AG10803 (cell line): ENCODE measurements at places on chromosomes 5 and 9.
A peak's percentile ranks its signal among the peaks of the same experiment; 100 is the strongest.

- peak; percentile 45 for DNase-seq
Measured at GRCh38 chr9:26210338-26210851, 532.2 kb upstream of the TUSC1 start.

- DNase-seq, result no peak
Measured at GRCh38 chr5:10768328-10768899, 7.4 kb upstream of the DAP start.

- peak; percentile 52 for DNase-seq
Measured at GRCh38 chr5:137833463-137833862, 34.2 kb upstream of the MYOT start.

- no peak for DNase-seq
Measured at GRCh38 chr5:122612901-122613300, 162.0 kb upstream of the SNX2 start.

GRCh38 chr9:113649054-113649453 lies 185.5 kb downstream of the RGS3 start:
- DNase-seq, result peak; percentile 86

GRCh38 chr9:28810388-28811075 lies 1237.3 kb upstream of the C9orf72 start:
- DNase-seq, result no peak

- DNase-seq, result no peak
Measured at GRCh38 chr5:140563596-140563995, 802 bp downstream of the APBB3 start.

- DNase-seq, result peak; percentile 78
Measured at GRCh38 chr5:5419291-5420210, 2.9 kb upstream of the ICE1 start.

- DNase-seq, result peak; percentile 13
Measured at GRCh38 chr9:21331676-21332402, 3.4 kb downstream of the KLHL9 start.

GRCh38 chr5:42870882-42871418 lies 59.3 kb upstream of the SELENOP start:
- no peak for DNase-seq

DNA sequence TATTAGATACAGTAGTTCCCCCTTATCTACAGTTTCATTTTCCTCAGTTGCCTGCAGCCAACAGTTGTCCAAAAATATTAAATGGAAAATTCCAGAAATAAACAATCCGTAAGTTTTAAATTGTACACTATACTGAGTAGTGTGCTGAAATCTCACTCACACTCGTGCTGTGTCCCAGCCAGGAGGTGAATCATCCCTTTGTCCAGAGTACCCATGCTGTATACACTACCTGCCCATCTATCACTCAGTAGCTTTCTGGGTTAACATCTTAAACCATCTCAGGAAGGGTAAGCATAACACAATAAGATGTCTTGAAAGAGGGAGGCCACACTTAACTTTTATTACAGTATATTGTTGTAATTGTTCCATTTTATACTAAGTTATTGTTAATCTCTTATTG lies 31.7 kb upstream of the DNAH5 start:
- no peak for DNase-seq

DNA sequence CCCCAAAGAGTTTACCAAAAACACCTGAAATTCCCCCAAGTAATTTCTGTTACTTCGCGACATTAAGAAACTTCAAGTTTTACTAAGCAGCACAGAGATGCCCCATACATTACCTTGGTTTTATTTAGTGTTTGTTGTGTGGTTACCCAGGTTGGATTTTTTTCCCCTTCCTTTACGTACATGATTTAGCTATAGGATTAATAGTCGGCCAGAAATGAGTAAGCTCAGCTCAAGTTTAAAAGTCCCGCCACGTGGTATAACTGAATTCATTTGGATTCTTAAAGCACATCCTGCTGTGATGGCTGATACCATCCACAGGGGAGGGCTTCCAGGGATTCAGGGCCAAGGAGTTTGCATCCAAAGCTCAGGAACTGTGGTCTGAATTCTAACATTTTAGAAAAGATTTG lies 75.9 kb downstream of the DAP start:
- no peak for DNase-seq

GRCh38 chr9:132169672-132170392 lies 8.0 kb downstream of the NTNG2 start:
- peak; percentile 42 for DNase-seq

DNA sequence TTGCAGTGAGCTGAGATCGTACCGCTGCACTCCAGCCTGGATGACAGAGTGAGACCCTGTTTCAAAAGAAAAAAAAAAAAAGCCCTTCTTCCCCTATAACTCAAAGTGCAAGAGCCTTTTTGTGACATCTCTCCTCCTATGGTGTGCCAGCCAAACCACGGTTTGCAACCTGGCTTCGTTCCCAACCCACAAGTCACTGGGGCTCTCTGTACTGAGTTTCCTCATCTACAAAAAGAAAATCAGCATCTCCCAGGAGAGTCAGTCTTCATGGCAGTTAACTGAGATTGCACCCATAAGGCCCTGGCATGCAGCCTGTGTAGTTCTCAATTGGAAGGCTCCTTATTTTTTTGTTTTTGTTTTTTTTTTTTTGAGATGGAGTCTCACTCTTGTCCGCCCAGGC lies 14.8 kb downstream of the ODF2 start:
- DNase-seq, result peak; percentile 87

DNA sequence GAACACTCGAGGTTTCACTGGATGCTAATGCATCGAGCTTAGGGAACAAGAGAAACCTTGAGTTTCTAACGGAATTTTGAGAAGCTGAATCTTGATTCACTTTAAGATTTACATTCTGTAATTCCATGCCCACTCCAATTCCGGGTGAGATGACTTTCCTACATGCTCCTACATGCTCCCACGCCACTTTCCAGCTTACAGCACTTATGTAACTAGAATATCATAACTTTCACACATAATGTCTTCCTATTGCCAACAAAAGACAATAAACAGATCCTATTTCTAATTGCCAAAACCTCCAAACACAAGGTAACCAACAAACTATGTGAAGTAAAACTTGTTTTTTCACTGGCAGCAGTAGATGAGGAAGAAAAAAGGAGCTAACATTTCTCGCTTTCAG lies 72.9 kb downstream of the ECPAS start:
- DNase-seq, result no peak

DNA sequence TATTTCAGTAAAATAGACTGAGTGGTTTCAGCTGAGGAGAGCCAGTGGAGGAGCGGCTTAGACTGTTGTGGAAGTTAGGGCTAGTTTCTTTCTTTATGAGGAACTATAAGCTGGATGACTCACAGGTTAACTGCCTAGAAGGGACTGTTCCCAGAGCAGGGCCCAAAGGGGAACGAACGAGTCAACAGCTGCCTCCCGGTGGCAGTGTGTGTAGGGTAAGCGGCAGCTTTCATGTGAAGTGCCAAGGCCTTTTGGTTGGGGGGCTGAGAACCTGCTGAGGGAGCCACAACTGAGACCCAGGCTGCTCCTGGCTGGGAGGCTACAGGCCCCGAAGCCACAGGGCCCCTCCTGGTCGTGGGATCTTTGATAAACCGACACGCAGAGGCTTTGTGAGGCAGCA lies 7.0 kb downstream of the SQSTM1 start:
- no peak for DNase-seq

GRCh38 chr5:56589481-56589860 lies 225.9 kb upstream of the MAP3K1 start:
- DNase-seq, result no peak

GRCh38 chr9:108290839-108291585 lies 564.8 kb downstream of the ACTL7B start:
- DNase-seq, result peak; percentile 74

DNA sequence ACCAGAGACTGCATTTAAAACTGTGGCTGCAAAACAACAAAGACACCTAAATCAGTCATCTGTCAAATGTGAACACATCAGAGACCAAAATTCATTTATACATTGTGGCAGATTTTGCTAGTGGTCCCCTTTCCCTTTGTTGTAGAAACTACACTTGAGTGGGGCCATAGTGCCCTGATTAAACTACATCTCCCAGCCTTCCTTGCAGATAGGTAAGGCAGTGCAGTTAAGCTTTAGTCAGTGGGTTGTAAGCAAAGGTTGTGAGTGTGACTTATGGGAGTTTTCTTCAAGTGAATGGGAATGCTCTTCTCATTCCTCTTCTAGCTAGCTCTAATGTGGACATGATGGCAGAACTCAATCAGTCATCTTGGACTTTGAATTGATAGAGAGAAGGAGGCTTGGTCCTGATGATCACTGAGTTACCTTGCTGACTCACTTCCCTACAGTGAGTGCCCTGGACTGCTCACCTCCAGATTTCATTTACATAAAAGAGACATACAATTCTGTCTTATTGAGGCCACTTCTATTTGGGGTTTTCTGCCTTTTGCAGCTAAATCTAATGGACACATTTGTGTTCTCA lies 35.2 kb upstream of the SPARC start:
- no peak for DNase-seq

- DNase-seq, result no peak
Measured at GRCh38 chr9:99606296-99606695, 215.4 kb upstream of the NR4A3 start.

DNA sequence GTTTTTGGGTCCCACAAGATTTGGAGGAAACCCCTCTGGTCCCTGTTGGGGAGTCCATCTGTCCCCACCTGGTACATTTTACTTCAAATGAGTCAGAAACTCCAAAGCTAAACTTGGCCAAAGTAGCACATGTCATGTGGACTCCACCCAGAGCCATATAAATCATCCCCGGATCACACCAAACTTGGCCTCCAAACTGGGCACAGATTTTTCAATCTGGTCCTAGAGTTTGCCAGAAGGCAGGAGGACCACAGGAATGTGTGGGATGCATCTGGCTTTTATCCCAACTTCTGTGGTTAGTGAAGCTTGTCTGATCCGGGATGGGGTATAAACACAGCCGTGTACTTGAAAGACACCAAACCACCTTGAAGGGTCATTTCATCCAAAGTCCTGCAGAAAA lies 66.3 kb downstream of the MAT2B start:
- DNase-seq, result peak; percentile 95

- DNase-seq, result no peak
Measured at GRCh38 chr9:113892861-113893491, 16.9 kb downstream of the ZNF618 start.

DNA sequence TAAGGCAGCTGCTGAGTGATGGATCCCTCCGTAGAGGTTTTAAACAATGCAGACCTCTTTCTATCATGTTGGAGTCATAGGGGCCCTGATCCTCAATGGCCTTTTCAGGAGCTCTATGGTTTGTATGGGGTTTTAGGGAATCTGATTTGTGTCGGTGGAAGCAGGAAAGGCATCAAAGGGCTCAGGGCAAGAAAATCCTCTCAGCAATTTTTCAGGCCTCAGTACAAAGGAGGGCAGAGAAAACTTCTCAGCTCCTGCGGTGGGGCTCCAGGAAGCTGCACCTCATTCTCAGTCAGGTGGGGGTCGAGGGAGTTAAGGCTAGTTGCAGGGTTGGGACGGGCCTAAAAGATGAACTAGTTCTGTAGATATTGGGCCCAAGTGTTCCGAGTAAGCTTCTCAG lies 35.0 kb downstream of the GLRA1 start:
- no peak for DNase-seq

- no peak for DNase-seq
Measured at GRCh38 chr5:41290810-41291209, 77.5 kb upstream of the C6 start.

- DNase-seq, result no peak
Measured at GRCh38 chr5:31942546-31942945, 231.6 kb downstream of the GOLPH3 start.

GRCh38 chr5:170315154-170315553 lies 17.6 kb upstream of the LCP2 start:
- DNase-seq, result no peak

DNA sequence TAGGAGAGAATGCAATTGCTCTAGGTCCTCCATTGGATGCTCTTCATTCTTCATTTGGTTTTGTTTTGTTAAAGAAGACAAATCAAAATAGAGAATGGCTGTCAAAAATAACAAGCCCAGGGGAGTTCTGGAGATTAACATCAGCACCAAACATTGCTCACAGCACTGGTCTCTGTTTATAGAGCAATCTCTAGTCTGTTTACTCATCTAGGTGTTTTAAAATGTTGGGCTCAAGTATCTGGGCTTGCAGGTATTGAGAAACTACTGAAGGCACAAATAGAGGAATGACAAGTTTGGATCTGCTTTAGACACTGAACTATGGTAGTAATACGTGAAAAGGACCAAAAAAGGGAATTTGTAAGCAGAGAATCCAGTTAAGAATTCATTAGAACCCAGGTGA lies 77.0 kb upstream of the TMC1 start:
- DNase-seq, result no peak

- peak; percentile 46 for DNase-seq
Measured at GRCh38 chr9:87836951-87837705, 45.5 kb upstream of the SPATA31E1 start.

DNA sequence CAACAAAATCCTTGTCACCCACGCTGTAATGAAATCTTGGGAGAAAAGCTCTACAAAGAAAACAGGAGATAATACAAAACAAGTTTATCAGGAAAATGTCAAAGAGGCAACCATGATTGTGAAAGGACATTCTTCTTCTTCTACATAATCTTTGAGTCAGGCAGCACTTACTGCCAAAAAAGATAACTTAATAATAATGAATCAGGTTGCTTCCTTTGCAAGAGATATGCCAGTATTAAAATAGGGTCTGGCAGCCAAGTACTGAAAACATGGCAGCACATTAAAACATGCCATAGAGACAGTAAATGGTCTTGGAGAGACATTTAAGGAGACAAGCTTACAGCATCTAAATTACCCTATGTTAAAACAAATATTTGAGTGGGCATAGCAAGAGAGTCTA lies 1573.4 kb downstream of the EFNA5 start:
- DNase-seq, result no peak

DNA sequence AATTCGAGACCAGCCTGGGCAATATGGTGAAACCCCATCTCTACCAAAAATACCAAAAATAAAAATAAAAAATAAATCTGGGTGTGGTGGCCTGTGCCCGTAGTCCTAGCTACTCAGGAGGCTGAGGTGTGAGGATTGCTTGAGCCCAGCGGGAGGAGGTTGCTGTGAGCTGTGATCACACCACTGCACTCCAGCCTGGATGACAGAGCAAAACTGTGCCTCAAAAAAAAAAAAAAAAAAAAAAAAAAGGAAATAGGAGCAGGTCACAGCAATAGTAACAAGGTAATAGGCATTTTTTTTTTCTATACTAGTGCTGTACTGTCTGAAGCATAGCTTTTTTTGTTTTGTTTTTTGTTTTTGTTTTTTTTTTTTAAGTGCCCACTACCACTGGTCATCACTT lies 5.8 kb downstream of the LRRC70 start:
- DNase-seq, result no peak
